Activated CD8-positive, alpha-beta memory T cell treated with anti-CD3 and anti-CD28 coated beads for 48 hours (primary cell): ENCODE measurements at places on chromosomes 6 and 20.
A peak's percentile ranks its signal among the peaks of the same experiment; 100 is the strongest.

- DNase-seq = no peak
These were observed 37.5 kb upstream of the PHACTR3 start for GRCh38 chr20:59566631-59567524.

DNA sequence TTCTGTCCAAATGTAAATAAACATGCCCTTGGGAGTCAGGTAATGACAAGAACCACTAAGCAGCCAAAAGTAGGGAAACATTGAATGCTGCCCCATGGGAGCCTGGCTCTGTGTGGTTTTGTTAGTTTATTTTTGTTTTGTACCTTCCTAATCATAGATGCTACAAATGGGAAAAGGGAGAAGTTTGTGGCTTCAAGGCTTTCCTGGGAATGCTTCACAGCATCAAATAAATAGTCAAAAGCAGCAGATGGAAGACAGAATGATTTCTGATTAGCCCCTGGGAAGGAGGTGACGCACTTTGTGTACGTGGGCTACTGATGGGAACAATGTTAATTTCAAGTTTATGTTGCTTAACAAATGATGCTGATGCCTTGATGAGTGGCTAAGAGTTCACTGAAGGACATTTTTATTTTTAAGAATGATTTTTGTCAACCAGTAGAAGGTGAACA lies 532.7 kb downstream of the BCKDHB start:
- no peak for DNase-seq

GRCh38 chr6:15936503-15936902 lies 192.4 kb upstream of the MYLIP start:
- no peak for DNase-seq

- DNase-seq = peak; percentile 20
These were observed 275.8 kb upstream of the PRDM1 start for GRCh38 chr6:105810105-105810921.

GRCh38 chr6:67889682-67889995 lies 745.4 kb upstream of the ADGRB3 start:
- no peak for DNase-seq

GRCh38 chr6:75076009-75076408 lies 129.8 kb downstream of the COL12A1 start:
- no peak for DNase-seq

DNA sequence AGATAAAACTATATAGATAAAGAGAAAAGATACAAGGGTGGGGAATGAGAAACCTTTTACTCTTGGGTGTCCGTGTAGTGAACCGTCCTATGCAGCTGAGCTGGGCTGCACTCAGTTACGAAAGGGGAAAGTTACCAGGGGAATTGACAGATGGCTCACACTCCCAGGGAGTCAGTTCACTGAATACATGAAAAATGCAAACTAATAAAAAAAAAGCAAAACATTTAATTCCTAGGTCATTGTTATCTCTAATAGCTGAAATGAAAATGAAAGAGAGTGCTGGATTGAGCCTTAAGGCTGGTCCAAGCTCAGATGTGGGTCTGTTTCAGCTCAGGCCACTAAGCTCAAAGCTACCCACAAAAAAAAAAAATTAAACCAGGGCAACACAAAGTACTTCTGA lies 138.0 kb downstream of the THBS2 start:
- DNase-seq = no peak

GRCh38 chr6:169101036-169101805 lies 152.4 kb downstream of the THBS2 start:
- no peak for DNase-seq

DNA sequence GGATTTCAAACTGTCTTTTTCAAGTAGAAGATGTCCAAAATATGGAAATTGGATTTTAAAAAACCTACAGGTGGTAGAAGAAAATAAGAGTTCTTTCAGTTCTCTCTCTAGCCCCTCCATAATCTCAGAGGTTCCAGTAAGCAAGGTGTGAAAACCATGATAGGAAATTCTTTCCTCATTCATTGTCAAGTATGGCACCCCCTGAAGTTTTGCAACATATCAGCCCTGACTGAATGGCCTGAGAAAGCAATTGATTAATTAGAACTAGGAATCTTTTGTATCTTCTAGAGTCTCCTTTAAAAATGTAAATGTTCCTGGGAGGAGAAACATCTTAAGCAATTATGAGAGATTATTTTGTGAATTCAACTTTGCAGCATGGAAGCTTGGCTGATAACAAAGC lies 198.7 kb upstream of the STXBP5 start:
- DNase-seq = no peak

GRCh38 chr6:170445971-170446370 lies 107.1 kb downstream of the PSMB1 start:
- no peak for DNase-seq

GRCh38 chr6:164023535-164023934 lies 609.0 kb downstream of the QKI start:
- no peak for DNase-seq

- no peak for DNase-seq
These were observed 850.1 kb downstream of the TBC1D32 start for GRCh38 chr6:120484146-120484545.

DNA sequence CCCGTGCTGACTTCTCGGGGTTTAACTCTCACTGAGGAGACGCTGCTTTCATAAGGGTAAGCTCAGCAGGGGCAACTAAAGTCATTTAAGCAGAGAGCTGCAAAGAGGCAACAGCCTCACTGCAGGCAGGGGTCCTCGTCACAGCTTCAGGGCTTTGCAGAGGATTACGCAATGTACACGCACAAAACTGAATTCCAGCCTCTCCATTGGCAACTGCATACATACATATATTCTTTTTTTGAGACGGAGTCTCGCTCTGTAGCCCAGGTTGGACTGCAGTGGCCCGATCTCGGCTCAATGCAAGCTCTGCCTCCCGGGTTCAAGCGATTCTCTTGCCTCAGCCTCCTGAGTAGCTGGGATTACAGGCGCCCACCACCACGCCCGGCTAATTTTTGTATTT lies 2.4 kb downstream of the GMEB2 start:
- DNase-seq = no peak

DNA sequence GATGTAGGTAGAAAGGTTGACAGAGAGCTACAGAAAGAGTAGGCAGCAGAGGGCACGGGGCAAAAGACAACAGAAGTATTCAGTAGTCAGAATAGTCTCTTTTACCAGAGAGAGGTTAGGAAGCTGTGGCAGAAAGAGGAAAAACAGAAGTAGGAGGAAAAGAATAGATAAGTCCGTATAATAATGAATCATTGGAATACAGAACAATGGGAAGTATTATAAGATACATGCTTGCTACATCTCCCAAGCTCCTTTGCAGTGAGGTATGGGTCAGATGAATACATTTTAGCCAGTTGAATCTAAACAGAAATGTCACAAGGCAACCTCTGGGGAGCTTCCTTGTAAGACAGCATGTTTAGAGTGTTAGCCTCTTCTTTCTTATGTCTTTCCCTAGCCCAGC lies 570.5 kb upstream of the CITED2 start:
- no peak for DNase-seq

GRCh38 chr20:3706774-3707507 lies 5.5 kb downstream of the SIGLEC1 start:
- no peak for DNase-seq

GRCh38 chr6:134345789-134346188 lies 27.9 kb upstream of the SGK1 start:
- DNase-seq = no peak
